GM13977 (cell line): ENCODE measurements at places on chromosomes 5 and 9.

GRCh38 chr9:117718701-117719100 is 14.5 kb downstream of the TLR4 start:
- no peak for DNase-seq

GRCh38 chr9:27151693-27152404 is 42.8 kb downstream of the TEK start:
- no peak for DNase-seq

DNA sequence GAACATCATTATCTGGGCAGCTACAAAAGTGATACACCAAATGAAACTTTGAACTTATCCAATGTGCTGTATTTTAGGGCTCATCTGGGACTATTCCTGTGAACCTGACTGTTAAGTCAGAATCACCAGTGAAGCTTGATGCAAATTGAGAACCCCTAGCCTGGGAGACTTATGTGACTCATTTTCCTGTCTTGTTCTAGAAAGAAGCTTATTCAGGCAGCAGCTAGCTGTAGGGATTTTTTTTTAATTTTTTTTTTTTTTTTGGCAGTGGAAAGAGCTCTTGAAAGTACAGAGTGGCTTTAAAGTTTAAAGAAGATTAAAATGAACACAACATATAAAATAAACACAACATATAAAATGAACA is 81.1 kb upstream of the TNFAIP8 start:
- no peak for DNase-seq

GRCh38 chr5:169870211-169870610 is 110.1 kb downstream of the INSYN2B start:
- DNase-seq = no peak

- DNase-seq = no peak
These were observed 315 bp downstream of the UBQLN1 start for GRCh38 chr9:83707518-83707767.

GRCh38 chr5:111299831-111300432 is 75.7 kb downstream of the CAMK4 start:
- DNase-seq = peak; percentile 35
